NCI-H2171 (cell line): ENCODE measurements at places on chromosomes 11 and 22.

- DNase-seq, result no peak
Observed at GRCh38 chr22:23591201-23591791, 11.2 kb upstream of the IGLL1 start.

DNA sequence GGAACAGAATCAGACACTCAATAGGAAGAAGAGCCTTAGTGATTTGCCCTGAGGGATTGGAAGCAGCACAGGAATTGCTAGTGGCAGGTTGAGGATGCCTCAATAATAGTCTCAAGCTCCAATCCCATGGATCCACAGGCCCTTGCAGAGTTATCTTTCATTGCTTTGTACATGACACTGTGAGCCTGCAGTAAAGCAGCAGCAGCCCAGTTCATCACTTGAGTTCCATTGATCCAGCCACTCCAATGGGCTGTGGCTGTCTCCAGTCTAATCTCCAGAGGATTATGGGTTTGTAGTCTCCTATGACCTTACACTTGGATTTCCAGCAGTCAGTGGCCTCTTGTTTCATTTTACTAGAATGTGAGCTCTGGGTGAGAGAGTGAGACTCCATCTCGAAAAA, 45.4 kb downstream of the AAMDC start:
- DNase-seq, result no peak

GRCh38 chr22:27139935-27140511, 482.6 kb downstream of the MIAT start:
- no peak for DNase-seq

- DNase-seq, result no peak
Observed at GRCh38 chr11:75263944-75264349, 23.4 kb downstream of the TPBGL start.

DNA sequence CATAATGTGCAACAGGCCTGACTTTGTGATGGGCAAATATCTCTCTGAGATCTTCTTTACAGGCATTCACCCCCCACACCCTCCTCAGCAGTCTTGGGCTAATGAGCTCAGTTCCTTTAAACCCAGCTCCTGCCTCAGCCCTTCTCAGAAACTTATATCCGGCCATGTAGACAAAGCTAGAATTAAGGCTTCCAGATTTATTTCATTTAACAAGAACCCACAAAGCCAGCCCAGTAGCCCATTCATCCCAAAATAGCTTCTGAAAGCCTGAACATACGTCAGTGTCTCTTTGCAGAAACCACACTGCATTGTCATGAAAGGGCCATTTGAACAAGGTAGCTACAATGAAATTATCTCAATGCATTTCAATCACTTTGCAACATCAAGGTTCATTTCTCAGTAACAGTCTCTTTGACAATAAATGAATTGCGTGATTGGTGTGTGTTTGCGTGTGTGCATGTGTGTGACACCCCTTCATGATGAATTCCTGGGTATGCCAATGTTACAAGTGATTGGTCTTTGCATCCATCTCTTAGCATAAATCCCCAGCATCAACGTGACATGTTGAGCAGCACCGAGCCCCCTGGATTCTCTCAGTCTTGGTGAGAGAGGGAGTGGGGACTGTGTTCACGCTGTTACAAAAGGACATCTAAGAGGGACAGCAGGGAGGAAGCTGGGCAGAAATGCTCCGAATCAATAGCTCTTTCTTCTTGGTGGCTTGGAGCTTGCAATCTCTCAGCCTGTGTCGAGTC, 299.6 kb downstream of the KIRREL3 start:
- no peak for DNase-seq

- DNase-seq, result no peak
Observed at GRCh38 chr11:126969865-126970479, 30.6 kb downstream of the KIRREL3 start.

DNA sequence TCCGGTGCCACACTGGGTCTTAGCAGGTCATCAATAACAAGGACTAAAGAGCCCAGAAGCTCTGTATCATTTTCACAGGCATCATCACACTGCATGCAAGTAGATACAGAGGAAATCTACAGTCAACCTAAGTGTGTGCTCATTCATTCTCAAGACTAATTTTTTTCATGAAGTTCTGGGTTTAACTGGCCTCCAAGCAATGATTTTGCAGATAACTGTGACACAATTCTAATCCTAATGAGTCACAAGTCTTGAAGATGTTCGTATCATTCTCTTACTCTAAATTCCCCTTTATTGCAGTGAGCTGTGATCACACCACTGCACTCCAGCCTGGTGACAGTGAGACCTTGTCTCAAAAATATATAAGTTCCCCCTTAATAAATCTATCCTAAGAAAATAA, 2.5 kb downstream of the OR52W1 start:
- DNase-seq, result no peak

GRCh38 chr11:23278121-23278520, 417.8 kb upstream of the CCDC179 start:
- DNase-seq, result no peak

DNA sequence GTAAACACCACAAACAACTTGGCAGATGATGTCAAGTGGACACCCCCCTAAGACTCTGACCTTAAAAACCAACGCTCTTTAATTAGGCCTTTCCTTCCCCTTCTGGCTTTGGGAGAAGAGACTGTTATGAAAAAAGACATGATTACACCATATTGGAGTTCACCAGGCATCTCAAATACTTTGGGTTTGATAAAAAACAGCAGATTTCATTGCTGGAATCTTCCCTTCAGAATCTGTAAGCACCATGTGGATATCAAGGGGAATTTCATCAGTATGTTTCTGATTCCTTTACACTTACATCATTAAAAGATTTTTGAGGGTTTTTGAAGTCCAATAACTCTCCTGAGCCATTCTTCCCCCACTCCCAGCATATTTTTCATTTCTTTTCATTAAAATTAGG, 85.6 kb downstream of the KIRREL3 start:
- DNase-seq, result no peak

DNA sequence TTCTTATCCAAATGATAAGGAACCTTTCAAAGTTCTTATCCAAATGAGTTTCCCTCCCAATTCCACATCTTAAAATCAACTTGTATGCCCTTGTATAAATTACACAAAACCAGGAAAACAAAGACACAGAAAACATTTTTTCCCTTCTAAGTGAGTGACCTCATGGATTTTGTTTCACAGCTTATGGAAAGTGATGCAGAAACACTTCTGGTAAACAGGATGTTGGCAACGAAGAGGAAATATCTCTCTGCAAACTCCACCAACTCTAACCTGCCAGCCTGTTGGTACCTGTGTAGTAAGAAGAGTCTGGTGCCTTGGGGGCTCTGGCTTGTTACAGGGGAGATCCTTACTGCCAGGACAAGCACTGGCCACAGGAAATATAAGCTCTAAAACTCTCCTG, 57.0 kb downstream of the CELSR1 start:
- DNase-seq, result no peak

- DNase-seq, result no peak
Observed at GRCh38 chr11:123179586-123179985, 15.5 kb downstream of the CLMP start.

- peak; percentile 33 for DNase-seq
Observed at GRCh38 chr22:40036591-40037225, 42.0 kb downstream of the FAM83F start.

DNA sequence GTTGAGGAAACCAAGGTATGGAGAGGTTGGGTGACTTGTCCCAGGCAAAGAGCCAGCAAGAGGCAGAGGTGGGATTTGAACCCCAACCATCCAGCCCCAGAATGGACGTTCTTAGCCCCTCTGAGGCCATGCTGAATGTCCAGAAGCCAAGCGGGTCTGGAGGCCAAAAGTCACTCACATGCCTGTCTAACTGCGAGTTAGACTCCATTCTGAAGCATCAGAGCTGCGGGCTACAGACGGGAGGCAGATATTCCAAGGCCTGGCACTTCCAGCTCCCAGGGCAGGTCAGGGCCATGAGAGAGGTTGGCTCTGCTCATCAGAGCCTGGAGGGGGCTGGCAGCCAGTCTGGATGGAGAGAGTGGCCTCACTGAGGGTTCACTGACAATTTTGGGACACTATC, 616.5 kb downstream of the BRD1 start:
- DNase-seq, result no peak

DNA sequence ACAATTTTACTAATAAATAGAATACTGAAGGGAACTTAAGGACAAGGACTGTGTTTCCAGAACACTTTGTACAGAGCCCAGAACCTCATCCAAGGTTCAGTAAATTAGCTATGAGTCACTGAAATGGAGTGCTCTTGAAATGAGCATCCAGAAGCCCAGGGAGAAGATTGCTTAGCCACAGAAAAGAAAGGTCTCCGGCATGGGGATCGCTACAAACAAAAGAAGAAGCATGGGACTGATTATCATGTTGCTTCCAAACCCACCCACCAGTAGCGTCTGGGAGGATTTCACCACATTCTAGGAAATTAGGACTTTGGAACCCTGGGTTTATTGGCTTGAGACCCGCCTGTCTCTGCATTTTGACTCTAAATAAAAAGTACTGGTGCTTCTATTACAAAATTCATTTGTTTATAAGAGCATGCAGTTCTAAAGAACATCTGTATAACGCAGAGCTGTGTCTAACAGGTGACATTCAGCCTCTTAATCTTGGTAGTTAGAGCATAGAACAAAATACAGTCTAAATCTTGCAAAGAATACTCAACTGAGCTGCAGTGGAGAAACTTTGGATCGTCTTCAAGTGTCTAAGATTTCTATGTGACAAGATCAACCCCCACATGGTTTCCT, 35.9 kb upstream of the SESN3 start:
- no peak for DNase-seq

DNA sequence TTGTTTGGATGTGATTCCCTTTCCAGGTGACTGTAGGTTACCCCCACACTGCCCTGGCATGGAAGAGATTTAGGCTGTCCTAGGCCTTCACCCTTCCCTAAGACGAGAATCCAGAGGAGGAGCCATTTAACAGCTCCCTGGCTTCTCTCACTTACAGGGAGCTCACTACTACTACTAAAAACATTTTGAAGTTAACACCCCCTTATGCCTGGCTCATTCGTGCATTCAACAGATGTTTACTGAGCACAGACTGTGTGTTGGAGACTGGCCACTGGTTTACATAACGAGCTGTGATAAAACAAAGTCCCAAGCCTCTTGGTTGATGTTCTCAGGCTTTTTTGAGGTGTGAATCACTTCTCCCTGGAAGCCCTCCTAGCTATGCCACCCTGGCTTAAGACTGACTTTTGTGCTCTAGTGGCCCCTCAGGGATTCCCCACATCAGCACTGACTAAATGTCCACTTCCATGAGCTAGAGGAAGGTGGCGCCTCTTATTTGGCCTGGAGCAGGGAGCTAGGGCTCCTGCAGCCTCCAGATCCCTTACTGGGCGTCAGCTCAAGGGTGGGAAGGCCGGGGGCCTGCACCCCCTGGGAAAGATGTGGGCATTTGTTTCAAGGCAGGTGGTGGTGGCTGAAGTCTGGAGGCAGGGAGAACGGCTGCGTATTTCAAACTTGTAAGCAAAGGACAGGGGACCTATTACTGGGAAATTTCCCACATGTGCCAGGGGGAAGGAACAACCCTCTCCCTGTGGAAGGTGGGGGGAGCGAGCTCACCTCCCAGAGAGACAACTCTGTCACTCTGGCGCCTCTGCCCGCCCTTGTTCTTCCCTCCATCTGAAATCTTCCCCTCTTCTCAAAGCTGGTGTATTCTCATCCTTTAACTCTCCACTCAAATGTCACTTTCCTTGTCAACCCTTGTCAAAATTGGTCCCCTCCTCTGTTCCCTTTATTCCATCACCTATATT, 19.4 kb upstream of the MALAT1 start:
- no peak for DNase-seq

GRCh38 chr11:28924004-28924403, 815.8 kb downstream of the METTL15 start:
- DNase-seq, result no peak

DNA sequence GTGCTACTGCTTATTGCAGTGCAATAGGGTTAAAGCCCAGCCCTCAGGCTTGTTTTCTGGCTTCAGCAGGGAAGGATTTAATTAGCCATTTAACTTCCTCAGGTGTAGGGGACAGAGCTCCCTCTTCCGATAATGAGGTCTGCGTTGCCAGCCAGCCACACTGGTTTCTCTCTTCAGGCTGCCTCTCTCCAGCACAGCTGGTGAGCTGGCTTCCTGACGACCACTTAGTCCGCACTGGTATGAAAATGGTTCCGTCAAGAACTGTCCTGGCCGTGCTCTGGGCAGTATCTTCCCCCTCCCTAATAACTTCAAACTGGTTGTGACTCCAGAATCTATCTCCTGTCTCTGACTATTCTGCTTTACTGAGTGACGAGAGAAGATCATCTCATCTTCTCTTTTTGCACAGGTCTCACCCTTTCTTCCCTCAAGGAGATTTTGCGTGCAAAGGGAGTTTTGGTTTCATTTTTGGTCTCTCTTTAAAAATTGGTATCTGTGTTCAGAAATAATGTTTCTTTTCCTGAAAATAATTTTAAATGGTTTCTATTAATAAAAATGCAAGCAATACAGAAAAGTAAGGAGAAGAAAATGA, 49.2 kb downstream of the CNTN5 start:
- no peak for DNase-seq

DNA sequence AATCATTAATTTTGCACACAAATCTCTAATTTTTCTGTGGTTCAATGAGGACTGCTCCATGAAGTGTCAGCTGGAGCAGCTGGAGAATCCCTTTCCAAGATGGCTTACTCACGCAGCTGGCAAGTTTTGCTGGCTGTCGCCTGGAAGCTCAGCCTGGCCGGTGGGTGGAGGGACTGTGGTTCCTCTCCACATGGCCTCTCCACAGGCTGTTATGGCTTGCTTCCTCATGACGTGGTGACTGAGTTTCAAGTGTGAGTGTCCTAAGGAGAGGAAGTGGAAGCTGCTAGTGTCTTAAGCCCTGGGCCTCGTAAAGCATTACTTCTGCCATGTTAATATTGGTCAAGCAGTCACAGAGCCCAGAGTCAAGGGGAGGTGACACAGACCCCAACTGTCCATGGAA, 14.0 kb upstream of the NRIP3 start:
- DNase-seq, result no peak

DNA sequence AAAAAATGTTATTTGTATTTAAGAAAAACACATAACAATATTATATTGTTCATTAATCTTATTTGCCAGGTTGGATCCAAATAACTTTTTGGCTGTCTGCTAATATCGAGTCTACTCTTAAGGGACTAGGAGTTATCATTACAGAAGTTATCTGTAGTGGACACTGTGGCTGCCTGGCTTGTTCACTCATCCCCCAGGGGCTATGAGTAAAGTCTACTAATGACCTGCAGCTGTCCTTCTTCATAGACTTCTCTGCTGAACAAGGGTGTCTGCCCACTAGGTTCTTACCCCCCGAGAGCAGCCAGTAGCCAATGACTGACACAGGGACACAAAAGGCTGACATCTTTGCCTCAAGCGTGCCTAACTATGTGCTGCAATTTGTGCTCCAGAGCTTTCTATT, 69.7 kb downstream of the APIP start:
- no peak for DNase-seq

GRCh38 chr11:86722748-86723147, 50.3 kb upstream of the ME3 start:
- no peak for DNase-seq
